ENCODE measurements at places on chromosomes 5 and 9.

- DNase-seq: no peak
These were observed 89.9 kb upstream of the GLIS3 start for GRCh38 chr9:4389755-4390154.

DNA sequence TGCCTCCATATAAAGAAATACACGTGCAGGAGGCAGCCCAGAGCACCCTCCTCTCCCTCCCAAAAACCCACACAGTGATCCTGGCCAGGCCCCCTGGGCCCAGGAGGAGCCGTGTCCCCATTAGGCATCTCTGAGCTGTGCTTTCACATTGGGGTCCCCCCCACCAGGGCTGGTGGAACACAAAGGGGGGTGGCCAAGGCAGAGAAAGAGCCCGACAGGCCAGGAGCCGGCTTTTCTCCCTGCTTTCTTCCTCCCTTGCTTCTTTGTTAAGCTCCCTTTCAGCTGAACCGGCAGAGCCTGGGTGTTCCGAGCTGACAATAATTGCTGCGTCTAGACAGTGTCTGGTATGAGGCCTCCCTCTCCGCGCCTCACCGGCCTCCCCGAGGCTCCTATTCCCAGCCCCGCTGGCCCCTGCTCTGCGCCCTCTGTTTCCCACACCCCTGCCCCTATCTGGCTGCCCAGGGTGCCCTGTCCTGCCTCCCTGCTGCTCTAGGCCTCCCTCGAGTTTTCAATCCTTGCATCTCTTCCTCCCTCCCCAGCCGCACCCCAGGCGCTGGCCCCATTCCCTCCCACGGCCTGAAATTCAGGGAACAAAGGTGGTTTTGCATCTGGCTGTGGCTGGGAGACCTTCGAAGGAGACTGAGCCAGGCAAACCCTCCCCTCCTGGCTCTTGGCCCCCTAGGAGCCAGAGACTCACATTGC lies 120.6 kb downstream of the C9orf50 start:
- DNase-seq: no peak

GRCh38 chr9:121463026-121463807 lies 36.4 kb downstream of the GGTA1 start:
- no peak for DNase-seq

DNA sequence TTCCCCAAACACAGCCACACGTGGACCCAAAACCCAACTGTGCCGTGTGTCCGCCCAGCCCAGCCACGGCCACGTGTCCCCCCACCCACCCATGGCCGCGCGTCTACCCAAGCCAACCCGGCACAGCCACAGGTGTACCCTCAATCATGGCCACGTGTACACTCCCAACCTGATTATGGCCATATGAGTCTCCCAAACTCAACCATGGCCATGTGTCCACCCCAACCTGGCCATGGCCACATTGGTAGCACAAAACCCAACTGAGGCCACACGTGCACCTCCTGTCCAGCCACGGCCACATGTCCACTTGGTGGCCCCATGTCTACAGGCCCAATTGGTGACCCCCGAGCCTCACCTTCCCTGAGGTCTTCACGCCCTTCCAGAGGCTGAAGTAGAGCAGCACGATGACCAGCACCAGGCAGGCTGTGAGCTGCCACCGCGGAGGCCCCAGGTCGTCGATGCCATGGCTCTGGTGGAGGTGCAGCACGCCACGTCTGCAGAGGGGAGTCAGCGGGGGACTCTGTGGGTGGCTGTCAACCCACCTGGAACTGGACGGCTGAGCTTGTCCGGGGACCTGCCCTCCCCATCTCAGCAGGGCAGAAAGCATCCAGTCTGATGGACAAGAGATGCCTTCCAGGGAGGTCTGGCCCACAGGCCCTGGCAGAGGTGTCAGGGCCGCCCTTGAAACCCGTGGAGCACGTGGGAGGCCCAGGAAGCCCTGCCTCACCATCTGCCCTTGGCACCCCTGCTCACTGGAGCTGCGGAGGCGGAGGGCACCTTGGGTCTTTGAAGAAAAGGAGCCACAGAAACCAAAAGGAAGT lies 23.5 kb downstream of the SLC6A3 start:
- DNase-seq: no peak

- no peak for DNase-seq
These were observed 330.6 kb downstream of the EBF1 start for GRCh38 chr5:158769079-158769478.

DNA sequence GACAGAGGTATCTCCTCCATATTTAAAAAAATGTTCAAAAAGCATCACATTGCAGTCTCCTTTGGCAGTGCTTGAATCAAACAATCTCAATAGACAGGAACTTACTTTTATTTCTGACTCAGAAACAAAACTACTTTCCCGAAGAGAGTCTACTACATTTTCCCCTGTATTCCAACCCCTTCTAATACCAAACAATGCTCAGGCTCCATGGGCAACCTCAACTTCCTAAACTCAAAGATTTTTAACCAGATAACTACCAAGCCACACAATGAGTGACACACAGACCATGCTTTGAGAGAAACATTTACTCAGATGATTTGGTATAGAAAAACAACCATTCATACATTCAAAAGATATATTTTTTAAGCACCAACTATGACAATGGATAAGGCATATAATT lies 70.5 kb downstream of the APBA1 start:
- no peak for DNase-seq

DNA sequence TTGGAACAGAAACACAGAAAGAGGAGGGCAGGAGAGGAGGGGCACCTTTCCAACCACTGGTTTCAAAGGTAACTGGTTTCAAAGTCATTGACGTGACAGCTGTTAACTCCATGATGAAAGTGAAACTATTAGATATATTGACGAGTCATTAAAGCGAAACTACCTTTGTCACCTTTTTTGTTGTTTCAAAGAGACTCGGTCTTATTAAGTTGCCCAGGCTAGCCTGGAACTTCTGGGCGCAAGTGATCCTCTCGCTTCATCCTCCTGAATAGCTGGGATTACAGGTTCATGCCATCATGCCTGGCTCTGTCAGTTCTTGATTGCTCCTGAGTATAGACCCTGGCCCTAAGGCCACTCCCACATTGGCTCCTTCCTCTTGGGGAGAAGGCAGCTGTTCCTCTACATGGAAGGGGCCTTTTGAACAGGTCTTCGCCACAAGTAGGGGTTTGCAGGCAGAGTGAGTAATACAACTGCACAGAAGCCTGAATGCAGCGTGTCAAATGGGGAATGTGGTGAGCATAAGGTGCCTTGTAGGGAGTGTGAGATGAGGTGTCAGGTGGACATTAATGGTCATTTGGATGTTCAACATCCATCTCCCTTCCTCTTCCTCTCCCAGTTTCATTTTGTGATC lies 3.4 kb upstream of the F12 start:
- peak; percentile 67 for DNase-seq

DNA sequence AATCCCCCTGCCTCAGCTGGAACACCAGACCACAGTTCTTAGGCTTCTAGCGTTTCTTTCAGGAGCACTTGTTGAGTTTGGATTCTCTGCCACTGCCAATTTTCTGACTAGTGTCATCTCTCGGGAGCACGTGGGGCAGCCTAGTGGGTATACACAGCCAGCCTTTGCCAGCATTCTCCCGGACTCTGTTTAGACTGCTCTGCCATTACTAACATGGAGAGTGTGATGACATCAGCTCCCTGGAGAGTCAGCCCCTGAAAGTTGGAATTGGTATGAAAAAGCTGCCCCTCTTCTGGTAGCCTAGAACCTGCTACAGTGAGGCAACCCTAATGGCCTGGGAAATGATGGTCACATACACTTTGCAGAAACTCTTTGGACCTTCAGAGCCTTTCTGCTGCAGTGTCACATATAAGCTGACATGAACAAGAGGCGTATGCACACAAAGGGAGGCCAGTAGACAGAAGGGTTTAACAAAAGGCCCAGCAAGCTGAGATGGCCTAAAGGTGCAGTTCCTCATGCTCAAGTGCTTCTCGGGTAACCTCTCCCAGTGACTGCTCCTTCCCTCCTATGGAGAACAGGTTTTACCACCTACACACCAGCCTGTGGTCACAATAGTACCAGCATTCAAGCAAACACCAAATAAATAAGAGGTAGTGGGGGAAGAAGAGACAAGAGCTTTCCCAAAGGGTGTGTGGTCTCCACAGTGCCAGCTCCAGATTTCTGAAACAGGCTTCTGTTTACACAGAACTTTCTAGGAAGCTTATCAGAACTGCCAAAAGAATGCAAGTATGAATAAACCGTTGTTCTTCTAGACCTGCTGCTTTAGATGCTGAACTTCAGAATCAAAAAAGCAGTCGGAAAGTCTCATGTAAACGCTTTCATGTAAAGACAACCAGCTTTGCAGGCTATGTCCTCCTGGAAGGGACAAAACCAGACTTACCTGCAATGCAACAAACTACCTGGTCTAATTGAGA lies 16.5 kb downstream of the SPACA9 start:
- DNase-seq: no peak

DNA sequence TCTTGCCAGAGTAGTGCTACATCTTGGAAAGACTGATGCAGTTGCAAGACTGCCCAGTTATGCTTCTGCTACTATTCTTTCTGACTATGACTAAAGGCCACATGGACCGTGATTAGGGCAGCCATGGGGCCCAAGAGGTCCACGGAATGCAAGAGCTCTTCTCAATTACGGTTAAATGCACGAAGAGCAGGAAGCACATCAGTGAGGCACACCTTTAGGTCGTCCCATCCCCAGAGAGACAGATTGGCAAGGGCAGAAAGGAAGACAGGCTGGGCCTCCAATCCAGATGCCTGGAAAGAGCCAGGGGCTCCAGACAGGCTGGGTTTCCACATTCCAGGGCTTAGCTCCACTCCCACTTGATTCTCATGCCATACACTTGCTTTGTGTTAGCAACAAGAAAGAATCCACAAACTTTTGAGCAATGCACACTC lies 132.3 kb upstream of the SLIT3 start:
- DNase-seq: no peak

GRCh38 chr5:79048437-79048836 lies 21.0 kb downstream of the DMGDH start:
- no peak for DNase-seq

GRCh38 chr9:85527331-85528020 lies 214.3 kb downstream of the AGTPBP1 start:
- no peak for DNase-seq

- DNase-seq: peak; percentile 76
These were observed 13.6 kb downstream of the ARHGAP26 start for GRCh38 chr5:142783601-142784341.

- no peak for DNase-seq
These were observed 142.8 kb downstream of the MAST4 start for GRCh38 chr5:66739021-66739420.

DNA sequence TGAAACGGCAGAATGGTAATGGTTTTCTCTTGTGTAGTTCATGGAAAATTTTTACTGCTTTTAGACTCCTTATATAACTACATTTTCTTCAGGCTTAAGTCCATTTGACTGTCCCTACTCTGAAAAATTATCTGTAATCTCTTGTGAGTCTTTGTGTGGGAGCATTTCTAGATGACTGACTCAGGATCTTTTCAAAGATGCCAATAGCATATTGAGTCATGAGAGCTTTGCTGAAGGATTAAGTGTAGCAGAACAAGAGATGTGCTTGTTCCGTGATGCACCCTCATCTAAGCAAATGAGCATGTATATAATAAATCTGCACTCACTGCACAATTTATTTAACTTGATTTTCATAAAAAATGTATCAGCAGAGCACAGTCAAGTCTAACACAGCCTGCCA lies 298.7 kb upstream of the CDH6 start:
- DNase-seq: no peak

GRCh38 chr9:98201102-98201501 lies 8.7 kb upstream of the CORO2A start:
- DNase-seq: no peak

DNA sequence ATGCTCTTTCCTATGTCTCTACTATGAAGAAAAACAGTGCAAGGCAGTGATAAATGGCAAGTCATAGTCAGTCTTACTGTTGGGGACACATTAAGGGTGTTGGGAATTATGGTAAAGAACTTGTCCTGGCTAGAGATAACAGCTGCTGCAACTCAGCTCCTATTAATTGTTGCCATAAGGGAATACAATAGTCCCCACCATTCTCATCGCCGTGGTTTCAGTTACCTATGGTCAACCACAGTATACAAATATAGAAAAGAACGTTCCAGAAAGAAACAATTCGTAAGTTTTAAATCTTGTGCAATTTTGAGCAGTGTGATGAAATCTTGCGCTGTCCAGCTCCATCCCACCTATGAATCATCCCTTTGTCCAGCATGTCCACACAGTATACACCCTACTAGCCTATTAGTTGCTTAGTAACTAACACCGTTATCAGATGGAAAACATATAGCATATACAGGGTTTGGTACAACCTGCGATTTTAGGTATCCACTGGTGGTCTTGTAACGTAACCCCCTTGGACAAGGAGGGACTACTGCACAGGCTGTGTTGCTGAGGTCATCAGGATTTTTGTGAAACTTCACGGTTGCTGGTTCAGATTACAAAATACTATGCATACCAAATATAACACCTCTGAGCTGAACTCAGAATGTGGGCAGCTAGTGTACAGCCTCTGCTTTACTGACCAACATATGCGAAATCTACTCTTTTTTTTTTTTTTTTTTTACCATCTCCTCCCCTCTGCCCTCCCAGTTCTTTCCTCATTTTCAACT lies 53.5 kb downstream of the ZFR start:
- DNase-seq: no peak

- DNase-seq: no peak
These were observed 4.7 kb upstream of the ADCY2 start for GRCh38 chr5:7391215-7391614.

GRCh38 chr9:90801241-90801972 lies at the start of gene SYK:
Gene SYK (plus strand): TSS chr9:90801819. CDS start chr9:90843899, 42,080 bp downstream.
- DNase-seq: peak; percentile 60

GRCh38 chr5:129622531-129622930 lies 125.4 kb upstream of the MINAR2 start:
- no peak for DNase-seq

- DNase-seq: no peak
These were observed 19.8 kb downstream of the GLT6D1 start for GRCh38 chr9:135619599-135619886.

- DNase-seq: no peak
These were observed 141.7 kb downstream of the AUH start for GRCh38 chr9:91220021-91220420.

GRCh38 chr9:131091352-131091992 lies 4.9 kb upstream of the AIF1L start:
- no peak for DNase-seq

DNA sequence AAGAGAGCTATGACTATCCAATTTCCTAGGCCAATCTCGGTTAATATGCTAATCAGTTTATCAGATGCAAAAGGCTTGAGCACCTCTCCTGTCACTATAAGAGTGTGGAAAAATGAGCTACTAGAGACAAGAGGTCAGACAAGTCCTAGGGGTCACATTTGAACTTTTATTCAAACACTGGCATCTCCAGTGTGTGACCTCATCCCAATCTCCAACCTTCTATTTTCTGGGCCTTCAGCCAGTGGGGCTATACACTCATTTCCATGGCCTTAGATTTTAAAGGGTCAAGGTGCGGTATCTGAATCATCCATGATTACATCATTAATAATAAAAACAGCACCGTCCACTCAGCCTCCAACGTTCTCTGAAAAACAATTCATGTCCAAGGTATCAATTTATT lies 139.6 kb upstream of the LRRTM2 start:
- no peak for DNase-seq

Measured in immature natural killer cell (primary cell).